Stimulated activated CD8-positive, alpha-beta memory T cell treated with anti-CD3 and anti-CD28 coated beads, Interleukin-15, amount 100 ng/mL, for 4 hours (primary cell): ENCODE measurements at places on chromosomes 5 and 9.

- DNase-seq = no peak
Measured at GRCh38 chr5:154947778-154948177, 6.9 kb downstream of the MRPL22 start.

DNA sequence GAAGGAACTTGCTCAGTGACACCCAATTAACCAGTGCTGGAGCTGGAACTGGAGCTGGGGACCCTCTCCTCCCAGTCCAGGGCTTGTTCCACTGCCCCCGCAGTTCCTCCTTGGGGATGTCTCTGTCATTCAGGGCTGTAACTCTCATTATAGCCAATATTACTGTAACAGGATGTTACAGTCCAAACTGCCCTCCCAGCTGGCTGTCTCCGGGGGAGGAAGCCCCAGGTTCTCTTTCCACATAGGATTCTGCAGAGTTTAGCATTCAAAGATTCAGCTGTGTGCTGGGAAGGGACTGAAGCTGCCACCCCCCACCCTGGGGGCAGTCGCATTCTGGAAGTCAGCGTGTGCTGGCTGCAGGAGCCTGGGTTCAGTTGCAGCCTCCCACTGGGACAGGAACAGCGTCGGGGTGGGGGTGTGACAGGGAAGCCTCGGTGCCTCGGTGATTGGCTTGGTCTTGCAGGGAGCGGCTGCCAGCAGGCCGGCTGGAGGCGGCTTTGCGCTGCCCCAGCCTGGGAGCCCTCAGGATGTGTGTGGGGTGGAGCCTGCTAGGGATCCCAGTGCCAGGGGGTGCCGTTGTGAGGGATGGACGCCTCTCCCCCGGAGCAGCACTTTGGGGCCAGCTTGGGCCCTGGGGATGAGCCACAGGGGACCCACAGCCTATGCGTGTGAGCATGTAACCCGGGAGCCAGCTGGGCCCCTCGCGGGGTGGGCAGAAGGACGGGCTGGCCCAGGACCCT, 101.1 kb downstream of the RGS3 start:
- no peak for DNase-seq

GRCh38 chr5:111223101-111223786, 940 bp upstream of the CAMK4 start:
- DNase-seq = no peak

DNA sequence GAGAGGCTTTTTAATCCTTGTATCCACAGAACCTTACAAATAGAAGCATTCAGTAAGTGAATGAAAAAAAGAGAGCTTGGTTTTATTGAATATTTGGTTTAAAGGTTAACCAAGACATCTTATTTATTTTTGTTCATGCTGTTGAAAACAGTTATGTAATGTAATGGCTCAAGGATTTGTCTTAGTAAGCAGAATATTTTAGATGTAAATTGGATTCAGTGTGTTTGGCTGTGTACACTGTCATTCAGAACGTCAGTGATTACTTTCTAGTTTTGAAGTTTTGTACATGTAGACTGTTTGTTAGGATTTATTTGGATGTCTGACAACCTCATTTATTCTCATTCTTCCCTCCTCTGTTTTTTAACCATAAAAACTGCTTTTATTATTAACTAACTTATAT, 31.3 kb downstream of the KCNN2 start:
- no peak for DNase-seq

DNA sequence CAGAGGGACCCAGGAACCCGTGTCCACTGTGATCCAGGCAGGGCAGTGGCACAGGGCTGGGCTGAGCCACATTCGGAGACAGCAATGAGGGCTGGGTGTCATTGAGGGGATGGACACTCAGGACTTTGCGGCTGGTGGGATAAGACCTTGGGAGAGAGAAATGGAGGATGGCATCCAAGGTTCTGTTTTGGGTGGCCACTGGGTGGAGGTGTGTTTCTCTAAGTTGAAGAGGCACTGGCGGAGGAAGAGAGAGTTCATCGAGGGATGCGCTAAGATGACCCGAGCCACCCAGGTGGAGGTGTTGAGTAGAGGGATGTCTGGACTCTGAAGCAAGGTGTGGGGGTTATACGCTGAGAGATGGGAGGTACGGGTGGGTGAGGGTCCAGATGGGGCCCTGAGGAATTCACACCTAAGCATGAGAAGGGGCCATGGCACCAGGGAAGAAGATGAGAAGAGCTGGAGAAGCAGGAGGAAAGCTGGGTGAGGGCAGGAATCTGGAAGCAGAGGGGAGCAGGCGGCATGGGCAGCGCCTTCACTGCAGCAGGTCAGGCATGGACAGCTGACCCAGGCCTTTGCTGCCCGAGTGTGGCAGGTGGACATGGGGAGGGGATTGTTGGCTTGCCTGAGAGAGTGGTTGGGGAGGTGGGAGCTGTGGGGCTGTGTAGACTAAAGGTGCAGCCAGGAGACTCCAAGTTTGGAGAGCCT, 2.5 kb upstream of the SLC25A48 start:
- no peak for DNase-seq

DNA sequence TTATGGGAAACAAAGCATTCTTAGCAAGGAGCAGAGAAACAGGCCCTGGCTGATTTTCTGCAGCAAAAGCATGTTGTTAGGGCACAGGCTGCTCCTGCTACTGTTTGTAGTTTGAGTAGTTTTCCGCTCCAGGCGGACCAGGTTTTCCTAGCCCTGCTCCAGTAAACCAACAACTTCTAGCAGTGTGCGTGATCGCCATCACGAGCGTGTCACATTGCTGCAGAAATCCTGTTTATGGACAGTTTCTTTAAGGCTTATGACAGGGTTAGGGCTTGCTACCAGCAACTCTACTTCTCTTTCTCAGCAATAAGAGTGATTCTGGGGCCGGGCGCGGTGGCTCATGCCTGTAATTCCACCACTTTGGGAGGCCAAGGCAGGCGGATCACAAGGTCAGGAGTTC, 803.9 kb upstream of the CDH10 start:
- DNase-seq = no peak

- no peak for DNase-seq
Measured at GRCh38 chr9:31243386-31243785, 1141.1 kb upstream of the ACO1 start.

GRCh38 chr5:75021219-75021618, 31.1 kb downstream of the GCNT4 start:
- no peak for DNase-seq

DNA sequence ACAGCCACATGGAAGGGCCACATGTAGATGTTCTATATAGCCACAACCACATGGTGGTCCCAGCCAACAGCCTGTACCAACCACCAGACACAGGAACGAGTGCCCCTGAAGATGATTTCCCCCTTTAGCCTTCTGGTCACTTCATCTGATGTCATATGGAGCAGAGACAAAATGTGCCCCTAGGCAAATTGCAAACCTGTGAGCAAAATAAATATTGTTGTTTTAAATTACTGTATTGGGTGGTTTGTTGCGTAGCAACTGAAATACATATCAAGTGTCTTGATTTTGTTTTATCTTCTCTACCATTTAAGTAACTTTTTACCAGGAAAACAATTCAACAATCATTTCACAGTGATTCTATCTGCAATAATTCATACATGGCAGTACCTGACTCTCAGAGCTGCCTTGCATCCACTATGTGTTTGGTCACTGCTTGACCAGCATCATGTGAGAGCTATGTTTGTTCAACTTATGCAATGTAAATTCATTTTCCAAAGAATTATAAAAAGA, 142.5 kb upstream of the VLDLR start:
- DNase-seq = no peak

GRCh38 chr9:110130791-110131416, 77.1 kb downstream of the C9orf152 start:
- DNase-seq = no peak

- no peak for DNase-seq
Measured at GRCh38 chr5:151271336-151271735, 18.4 kb downstream of the GM2A start.

DNA sequence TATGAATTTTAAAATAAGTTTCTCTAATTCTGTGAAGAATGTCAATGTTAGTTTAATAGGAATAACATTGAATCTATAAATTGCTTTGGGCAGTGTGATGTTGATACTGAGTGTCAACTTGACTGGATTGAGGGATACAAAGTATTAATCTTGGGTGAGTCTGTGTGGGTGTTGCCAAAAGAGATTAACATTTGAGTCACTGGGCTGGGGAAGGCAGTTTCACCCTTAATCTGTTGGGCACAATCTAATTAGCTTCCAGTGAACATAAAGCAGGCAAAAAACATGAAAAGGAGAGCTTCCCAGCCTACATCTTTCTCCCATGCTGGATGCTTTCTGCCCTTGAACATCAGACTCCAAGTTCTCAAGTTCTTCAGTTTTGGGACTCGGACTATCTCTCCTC, 832.0 kb upstream of the ARRDC3 start:
- no peak for DNase-seq

DNA sequence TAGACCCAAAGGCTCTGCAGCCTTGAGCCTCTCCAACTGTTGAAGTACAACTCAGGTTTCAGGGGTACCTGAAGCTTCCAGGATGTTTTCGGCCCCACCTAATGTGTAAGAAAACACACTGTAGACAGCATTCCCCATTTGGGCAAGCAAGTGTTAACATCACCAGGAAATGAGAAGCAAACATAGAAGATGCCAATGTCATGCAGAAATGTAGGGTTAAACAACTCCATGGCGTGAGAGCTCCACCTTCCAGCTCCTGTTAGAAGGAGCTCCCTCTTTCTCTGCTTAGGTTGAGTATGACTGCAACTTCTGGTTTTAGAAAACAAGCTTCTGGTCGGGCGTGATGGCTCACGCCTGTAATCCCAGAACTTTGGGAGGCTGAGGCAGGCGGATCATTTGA, 31.0 kb upstream of the DENND1A start:
- no peak for DNase-seq

- no peak for DNase-seq
Measured at GRCh38 chr9:36997414-36997813, 36.7 kb downstream of the PAX5 start.

GRCh38 chr5:14995229-14995628, 123.7 kb upstream of the ANKH start:
- no peak for DNase-seq

- no peak for DNase-seq
Measured at GRCh38 chr5:94744906-94745305, 126.4 kb downstream of the SLF1 start.

GRCh38 chr5:158746979-158747378, 352.7 kb downstream of the EBF1 start:
- DNase-seq = no peak

DNA sequence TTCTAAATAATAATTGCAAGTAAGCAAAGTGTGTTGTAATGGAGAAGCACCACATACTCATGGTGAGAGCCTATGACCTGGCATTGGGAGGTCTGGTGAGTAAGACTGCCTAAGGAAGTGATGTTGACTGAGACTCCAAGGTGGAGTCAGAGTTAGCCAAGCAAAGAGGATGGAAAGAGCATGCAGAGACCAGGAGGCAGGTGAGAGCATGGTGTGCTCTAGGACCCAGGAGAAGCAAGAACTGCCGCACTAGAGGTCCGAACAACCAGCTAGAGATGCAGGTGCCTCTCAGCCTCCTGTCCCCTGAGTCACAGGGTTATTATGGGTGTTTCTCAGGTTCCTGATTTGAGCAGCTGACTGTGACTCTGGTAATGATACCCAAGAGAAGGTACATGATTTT, 27.3 kb downstream of the ANP32B start:
- no peak for DNase-seq

DNA sequence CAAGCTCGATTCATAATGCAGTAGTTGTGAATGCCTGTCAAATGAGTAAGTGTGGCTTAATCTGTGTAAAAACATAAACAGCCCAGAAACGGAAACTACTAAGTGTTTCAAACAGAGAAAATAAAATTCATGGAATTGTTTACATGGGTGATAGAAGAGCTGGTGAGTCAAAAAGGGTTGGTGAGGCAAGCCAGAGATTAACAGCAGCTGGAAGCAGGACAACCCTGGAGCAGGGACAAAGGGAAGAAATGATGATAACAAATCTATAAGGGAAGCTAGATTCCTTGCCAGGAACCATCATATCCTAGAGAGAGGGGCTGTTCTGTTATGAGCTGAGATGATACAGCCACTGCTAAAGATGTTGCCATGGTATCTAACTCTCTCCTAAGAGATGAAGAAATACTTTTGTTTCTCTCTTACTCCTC, 18.0 kb upstream of the PRR16 start:
- no peak for DNase-seq

DNA sequence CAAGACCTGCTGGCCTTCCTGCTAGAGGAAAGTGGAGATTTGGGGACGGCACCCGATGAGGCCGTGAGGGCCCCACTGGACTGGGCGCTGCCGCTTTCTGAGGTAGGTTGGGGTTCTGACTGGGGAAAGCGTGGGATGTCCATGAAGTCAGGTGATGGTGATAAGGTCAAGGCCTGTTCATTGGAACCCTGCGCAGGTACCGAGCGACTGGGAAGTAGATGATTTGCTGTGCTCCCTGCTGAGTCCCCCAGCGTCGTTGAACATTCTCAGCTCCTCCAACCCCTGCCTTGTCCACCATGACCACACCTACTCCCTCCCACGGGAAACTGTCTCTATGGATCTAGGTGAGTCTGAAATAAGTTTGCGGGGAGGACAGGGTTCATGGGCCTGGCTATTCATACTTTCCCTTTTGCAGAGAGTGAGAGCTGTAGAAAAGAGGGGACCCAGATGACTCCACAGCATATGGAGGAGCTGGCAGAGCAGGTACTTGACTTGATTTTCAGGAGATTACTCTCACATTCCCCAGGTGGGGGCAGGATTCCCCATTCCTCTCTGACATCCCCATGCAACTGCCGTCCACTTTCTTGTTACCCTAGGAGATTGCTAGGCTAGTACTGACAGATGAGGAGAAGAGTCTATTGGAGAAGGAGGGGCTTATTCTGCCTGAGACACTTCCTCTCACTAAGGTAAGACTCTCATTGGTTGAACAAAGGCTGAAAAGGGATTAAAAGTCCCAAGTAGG, 505 bp downstream of the CREB3 start:
- DNase-seq = no peak

DNA sequence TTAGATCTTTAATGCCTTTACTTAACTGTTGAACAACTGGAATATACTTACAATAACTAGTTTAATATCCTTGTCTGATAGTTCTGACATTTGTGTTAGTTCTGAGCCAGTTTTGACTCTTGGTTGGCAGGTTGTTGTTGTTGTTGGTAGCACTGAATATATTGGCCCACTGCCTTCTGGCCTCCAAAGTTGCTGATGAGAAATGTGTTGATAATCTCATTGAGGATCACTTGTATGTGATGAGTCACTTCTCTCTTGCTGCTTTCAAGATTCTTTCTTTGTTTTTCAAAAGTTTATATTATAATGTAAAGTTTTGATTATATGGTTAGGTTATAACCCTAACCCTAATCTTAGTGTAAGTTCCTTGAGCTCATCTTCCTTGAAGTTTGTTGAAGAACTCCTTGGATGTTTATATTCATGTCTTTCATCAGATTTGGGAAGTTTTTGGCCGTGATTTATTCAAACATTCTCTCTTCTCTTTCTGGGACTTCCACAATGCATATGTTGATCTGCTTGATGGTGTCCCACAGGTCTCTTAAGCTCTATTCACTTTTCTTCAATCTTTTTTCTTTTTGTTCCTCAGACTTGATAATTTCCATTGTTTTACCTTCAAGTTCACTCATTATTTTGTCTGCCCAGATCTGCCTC, 149.7 kb downstream of the FGF18 start:
- no peak for DNase-seq

DNA sequence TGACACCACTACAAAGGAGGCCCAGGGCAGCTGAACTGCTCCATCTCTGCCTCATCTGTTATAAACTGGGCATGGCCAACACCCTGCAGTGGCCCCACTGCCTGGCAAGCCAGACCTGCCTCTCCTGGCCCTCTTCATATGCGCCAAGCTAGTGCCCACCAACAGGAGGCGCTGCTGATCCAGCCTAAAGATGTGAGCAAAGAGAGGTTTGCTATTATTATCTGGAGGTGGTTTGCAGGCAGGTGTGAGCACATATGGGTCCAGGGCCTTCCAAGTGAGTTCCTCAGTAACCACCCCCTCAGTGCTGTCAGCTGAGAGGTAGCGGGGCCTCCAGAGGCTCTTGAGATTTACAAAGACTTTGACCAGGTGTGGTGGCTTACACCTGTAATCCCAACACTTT, 232.2 kb downstream of the SYK start:
- DNase-seq = peak; percentile 30
